G401 (cell line): ENCODE measurements at places on chromosomes 5 and 9.

DNA sequence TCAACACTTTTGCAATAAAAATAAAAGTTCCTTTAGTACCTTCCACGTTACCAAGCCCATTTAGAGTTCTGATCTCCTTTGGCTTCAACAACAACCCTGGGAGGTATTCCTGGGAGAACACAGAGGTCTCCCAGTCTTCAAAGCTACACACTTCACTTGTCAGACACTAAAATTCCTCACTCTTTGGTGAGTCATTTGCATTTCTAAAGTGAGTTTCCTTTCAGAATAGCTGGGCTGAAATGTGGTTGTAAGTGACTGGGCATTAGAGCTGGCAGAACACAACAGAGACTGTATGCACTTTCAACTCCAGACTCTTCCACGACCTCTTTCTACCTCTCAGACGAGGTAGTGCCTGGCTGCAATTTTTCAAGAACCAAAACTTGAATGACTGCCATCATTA lies 11.5 kb upstream of the F2RL1 start:
- no peak for DNase-seq

DNA sequence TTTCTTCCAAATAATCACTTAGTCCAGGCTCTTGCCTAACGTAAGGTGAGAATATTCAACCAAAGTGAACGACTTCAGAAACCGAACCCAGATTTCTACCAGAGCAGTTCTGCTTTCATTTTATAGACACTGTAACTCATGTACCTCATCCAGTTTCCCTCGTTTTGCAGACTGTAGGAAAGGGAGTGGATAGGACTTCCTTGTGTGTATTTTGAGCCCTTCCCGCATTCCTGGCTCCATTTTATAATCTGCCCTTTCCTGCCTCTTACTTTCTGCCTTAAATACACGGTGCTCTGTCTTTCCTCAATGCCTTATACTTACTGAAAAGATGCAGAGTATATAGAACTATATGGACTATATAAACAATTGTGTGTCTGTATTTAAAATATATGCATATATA lies 20.8 kb downstream of the MINAR2 start:
- DNase-seq: no peak

DNA sequence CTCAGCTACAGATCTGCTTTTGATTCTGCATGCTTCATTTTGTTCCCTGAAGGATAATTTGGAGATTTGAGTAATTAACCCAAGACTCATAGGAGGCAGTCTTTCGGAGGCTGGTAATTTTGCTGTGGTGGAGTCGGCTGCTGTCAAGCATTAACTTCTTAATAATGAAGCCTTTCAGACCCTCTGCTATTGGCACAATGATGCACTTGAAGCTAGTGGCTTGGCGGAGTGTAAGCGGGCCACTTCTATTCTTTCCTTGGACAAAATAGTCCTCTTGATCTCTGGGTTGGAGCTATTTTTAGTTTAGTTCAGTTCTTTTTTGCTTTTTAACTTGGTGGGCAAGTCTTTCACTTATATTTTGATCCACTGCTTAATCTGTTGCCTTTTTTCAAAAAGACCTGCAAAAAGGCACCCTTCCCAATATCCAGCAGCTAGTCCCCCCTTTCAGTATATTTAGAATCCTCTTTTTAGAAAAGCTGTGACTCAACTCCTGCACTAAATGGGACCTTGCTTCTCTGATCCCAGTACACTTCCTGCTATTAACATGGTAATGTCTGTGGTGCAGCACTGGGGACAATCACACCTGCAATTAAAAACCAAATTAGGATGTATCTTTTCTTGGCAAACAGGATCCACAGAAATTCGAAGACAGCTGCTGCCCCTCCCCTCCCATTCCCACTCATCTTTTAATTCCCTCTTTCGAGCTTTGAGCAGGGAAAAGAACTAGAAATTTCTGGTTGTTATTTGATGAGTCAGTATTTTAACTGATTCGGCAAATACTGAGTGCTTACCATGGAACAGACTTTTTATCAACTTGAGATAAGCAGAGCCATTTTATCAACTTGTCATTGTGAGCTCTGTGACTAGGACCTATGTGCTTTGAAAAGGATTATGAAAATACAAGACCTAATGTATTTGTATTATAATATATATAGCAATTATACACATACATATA lies 169.4 kb upstream of the ANKRD55 start:
- DNase-seq: peak; percentile 20

- peak; percentile 70 for DNase-seq
Observed at GRCh38 chr5:150514708-150515211, 6.8 kb downstream of the NDST1 start.

GRCh38 chr5:40831346-40832210 lies 3.4 kb downstream of the RPL37 start:
- no peak for DNase-seq

DNA sequence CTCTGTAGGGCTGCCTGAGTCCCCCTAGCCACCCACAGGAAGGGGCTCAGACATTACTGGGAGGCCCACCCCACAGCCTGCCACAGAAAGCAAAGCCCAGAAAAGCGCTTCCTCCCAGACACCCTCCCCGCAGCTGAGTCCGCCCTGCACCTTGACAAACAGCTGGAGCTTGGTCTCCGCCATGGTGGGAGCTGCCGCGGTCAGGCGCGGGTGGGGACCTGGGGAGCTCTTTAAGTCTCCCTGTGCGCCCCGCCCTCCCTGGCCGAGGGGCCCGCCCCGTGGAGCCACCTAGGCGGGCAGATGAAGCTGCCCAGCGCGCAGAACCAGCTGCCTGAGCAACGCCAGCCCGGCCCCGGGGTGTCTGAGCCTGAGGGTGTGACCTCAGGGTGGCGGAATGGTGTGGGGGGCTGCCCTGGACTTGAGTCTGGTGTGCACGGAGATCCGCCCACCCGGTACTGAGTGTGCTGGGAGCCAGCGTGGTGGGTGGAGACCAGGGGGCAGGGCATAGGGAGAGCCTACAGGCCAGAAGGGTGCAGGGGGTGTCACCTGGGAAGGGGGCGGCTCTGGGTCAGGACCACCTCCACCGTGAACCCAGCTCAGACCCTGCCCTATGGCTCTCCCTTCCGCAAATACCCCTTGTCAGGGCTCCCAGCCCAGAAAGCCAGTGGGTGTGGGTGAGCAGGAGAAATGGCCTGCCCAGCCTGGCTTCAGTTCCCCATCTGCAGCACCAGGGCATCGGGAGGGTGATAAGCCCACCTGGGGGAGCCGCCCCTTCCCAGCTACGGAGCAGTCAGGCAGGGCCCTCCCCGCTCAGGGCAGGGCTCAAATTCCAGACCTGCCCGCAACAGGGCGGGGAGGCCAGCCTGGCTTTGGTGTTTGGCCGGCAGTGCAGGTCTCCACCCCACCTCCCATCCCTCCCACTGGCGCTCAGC lies at the start of gene CLIC3:
Gene CLIC3, minus strand, starts transcription at position 208 of the 932 bp plus-strand sequence. Its CDS starts 25 bp downstream, at position 183.
- no peak for DNase-seq

- peak; percentile 37 for DNase-seq
Observed at GRCh38 chr9:134413890-134414623, 87.8 kb downstream of the RXRA start.

DNA sequence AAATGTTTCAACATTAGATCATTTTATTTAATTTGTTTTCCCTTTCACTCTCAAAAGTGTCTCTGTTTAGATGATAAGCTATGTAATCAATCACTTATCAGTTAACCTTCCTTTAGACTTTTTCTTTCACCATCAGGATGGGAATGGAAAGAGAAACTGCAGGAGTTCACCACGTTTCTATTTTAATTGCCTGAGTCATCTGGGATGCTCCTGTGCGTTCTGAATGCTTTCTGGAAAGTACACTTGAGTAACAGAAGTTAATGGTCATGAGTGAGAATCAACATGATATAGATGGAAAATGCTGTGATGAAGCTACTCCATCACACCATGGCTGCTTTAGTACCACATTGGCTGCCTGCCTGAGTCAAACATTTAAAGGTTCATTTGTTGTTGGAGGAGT lies 783.3 kb upstream of the CDH9 start:
- DNase-seq: no peak

DNA sequence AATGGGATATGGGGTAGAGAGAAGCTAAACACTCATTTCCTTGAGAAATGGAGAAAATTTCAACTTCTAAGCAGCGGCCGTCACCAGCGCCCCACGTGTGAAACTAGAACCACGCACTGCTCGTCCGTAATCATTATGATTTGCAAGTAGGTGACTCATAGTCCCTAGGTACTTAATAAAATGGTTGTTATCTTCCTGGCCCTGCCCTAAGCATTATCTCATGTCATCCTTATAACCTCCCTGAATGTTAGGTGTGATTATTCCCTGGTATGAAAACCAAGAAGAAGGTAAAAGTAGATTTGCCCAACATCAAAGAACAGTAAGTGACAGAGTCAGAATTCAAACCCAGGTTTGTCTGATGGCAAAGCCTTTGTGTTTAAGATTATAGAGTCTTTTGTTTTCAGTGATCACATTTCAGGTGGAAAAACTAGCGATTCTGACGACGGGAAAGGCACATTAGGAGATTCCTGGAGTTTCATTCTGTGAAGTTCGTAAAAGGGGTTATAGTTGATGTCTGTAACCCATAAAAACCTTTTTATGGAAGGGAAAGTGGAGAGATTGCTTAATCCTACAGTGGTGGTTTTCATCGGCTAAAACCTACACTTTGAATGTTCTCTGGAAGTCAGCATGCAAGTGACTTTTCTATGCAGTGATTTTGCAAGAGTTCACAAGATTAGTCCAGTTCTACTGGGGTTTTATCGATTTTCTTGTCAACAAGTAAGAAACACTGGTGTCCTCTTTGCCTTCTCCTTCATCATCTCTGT lies 202.9 kb upstream of the WWC1 start:
- DNase-seq: no peak

DNA sequence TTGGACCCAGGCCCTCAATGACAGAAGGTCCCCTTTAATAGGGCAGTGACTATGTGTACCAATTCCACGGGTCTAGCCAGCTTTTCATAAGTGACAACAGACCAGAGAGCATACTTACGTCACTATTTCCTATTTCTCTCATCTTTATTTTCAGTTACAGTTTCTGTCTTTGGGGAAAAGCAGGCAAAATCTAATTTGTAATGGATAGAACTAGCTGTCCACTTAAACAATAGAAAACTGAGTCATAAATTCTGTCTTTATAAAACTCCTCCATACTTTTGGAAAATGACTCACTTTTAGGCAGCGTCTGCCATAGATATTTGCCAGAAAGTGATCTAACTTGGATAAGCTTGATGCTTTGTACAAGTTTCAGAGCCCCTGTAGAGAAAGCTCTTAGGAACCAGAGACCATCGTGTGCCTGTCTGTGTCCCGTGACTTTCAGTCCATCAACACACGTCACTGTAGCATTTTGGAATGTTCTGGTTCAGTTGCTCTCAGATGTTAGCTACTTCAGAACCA lies 101.9 kb downstream of the F2RL2 start:
- no peak for DNase-seq

GRCh38 chr5:169153405-169153804 lies 147.5 kb downstream of the SLIT3 start:
- DNase-seq: no peak

DNA sequence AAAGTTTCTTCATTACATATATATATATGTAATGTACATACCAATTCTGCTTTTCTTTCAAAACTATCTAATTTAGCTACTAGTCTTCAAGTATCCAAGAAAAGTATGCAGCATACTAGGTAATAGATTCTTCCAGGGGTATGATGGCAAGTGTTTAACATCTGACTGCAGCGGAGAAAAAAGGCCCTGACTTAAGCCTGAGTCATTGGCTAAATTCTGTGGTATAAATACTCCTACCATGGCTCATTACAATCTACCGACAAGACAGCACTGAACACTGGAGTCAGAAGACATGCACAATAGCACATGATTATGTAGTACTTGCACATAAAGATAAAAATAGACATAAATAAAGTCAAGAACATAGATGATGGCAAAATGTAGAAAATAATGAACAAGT lies 439.9 kb downstream of the BRINP1 start:
- DNase-seq: no peak

DNA sequence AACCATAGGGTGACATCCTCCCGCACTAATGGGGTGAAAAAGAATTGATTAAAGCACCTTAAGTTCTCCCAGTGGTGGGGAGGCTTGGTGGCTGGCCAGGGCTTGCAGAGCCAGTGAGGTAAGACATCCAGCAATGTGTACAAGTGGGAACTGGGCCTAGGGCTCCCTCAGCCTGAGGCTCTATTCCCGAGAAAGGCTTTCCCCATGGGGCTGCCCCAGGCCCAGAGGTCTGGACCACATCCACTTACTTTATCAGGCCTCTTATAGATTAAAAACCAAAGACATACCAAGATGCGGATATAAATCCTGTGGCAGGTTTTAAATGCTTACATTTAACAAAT lies 35.3 kb downstream of the C5orf15 start:
- DNase-seq: no peak

- DNase-seq: no peak
Observed at GRCh38 chr9:133707065-133707762, 30.9 kb downstream of the SARDH start.

- DNase-seq: peak; percentile 22
Observed at GRCh38 chr5:138743484-138743883, 9.7 kb upstream of the CTNNA1 start.

DNA sequence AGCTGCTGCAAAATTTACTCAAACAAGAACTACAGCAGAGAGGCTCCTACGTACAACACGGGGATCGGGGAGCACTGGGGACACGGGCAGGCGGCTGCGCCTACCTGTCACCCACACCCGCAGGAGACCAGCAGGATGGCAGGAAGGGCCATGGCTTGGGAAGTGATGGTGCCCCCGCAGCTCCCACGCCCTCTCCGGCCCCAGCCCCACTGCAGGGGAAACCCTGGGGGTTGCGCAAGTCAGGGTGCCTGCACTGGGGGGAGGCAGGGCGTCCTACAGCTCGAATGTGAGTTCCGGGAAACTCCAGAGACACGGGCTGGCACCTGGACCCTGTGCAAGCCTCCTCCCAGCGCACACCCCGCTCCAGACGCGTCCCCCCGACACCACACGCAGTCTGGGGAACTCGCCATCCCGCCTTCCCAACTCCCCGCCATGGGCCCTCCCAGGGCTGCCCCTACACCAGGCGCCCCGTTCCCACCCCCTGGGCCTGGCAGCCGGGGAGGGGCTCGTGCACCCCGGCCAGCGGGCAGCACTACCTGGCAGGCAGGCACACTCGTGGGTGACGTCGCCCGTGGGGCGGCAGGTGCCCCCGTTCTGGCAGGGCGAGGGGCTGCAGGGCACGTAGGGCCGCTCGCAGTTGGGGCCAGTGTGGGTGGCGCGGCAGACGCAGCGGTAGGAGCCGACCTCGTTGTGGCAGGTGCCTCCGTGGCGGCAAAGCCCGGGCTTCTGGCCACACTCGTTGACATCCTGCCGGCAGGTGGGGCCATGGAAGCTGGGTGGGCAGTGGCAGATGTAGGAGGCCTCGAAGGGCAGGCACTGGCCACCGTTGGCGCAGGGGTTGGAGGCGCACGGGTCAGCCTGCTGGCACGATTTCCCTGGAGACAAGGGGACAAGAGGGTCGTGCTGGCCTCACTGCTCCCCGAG lies 23.3 kb downstream of the NOTCH1 start:
- no peak for DNase-seq

DNA sequence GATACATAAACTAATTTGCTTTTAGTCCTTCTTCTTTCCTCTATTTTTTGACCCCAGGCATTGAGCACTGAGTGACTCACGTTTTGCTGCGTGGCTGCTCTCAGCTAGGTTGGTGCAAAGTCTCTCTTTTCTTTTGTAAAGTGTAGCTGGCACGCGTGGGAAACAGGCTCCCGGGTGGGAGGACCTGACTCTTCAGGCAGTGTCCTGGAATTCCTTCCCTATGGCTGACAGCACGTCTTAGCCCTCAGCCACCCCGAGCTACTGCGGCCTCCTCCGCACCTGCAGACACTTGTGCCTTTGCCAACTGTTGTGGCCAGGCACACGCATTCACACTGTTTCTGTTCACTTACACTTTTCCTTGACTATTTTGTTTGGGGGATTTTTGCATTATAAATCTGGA lies 877 bp upstream of the SCGB3A1 start:
- DNase-seq: no peak
